CD8-positive, alpha-beta memory T cell (primary cell): ENCODE measurements at places on chromosomes 1 and 21.

GRCh38 chr1:168736520-168736919, 7.5 kb upstream of the DPT start:
- DNase-seq: no peak

- no peak for DNase-seq
Measured at GRCh38 chr21:34882719-34883131, 166.4 kb downstream of the RUNX1 start.

- DNase-seq: no peak
Measured at GRCh38 chr1:34002810-34003209, 138.9 kb downstream of the HMGB4 start.

GRCh38 chr1:19009882-19010321, 53.4 kb upstream of the IFFO2 start:
- DNase-seq: no peak

DNA sequence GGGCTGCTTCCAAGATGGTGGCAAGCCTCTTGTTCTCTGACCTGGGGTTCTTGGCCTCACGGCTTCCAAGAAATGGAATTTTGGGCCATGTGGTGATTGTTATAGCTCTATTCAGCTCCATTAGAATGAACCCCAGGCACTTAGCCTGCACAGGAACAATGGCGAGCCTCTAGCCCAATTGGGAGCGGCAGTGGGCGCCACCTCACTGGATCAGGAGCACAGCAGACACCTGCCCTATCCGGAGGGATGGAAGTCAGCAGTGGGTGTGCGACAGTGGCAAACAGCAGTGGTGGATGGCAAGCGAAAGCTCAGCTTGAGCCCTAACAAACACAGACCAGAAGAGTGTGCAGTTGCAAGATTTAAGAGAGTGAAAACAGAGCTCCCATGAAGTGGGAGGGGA, 230.9 kb downstream of the GPR52 start:
- DNase-seq: no peak

GRCh38 chr1:84253891-84254290, 47.6 kb upstream of the SAMD13 start:
- no peak for DNase-seq
